ENCODE measurements at places on chromosomes 5 and 9.

DNA sequence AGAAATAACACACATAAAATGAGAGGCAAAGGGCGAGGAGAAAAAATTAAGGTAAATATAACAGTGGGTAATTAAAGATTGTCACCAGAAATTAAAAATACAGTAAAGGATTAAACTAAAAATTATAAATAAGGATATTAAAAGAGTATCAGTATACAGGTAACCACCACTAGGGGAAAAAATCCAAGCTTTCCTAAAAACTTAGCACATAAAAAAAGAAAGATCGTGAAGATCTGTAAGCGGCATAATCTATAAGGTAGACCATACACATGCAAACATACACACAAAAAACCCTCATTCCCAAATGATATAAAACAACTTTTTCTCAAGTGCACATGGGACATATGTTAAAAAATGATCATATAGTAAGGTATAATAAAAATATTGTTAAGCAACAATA, 577.3 kb upstream of the NUDT12 start:
- no peak for DNase-seq

GRCh38 chr9:14713187-14713767, 9.3 kb downstream of the CER1 start:
- DNase-seq, result no peak

- no peak for DNase-seq
These were observed 9.4 kb upstream of the C5orf58 start for GRCh38 chr5:170223360-170223759.

DNA sequence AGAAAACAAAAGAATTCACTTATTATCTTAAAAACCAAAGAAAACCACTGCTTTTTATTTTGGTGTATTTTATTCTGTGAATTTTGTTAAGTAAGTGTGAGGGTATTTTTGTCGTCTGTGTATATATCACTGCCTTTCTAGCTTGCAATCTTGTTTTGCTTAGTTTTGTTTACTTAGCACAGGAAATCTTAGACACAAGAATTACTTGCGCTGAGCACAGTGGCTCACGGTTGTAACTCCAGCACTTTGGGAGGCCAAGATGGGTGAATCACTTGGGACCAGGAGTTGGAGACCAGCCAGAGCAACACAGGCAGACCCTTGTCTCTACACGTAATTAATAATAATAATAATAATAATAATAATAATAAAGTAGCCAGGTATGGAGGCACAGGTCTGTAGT, 230.3 kb downstream of the PAPPA start:
- no peak for DNase-seq

DNA sequence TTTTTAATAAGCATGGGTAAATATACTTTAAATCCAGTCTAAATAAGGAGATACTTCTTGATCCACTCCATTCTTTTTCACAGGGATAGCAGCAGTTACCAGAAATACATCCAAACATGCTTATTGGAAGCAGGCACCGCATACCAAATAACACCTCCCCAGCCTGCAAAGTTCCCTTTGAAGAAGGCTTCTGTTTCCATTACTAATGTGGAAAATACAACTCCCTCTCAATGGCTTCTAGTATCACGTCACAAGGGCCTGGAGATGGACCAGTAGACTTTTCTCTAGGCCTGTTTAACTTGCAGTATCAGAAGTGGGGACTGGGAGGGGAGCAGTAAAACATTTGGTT, 20.8 kb downstream of the TMEM245 start:
- no peak for DNase-seq

DNA sequence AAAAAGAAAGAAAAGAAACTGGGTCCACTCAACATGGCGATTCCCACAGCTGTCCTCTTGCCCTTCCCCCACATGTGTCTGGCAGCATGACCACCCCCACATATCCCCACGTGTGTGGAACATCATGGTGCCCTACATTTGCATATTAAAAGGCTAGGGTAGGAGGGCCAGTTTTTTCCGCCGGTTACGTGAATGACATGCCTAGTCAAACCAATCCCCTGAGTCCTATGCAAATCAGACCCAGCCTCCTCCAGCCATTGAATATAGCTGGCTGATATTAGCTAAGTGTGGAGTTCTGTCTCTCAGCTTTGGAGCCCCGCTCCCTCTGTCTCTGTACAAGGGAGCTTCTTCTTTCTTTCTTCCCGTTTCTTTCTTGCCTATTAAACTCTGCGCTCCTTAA, 33.0 kb upstream of the CCDC112 start:
- DNase-seq, result no peak

- no peak for DNase-seq
These were observed 5.0 kb upstream of the COL23A1 start for GRCh38 chr5:178595150-178595549.

GRCh38 chr5:107196500-107197059, 474.2 kb downstream of the EFNA5 start:
- no peak for DNase-seq

DNA sequence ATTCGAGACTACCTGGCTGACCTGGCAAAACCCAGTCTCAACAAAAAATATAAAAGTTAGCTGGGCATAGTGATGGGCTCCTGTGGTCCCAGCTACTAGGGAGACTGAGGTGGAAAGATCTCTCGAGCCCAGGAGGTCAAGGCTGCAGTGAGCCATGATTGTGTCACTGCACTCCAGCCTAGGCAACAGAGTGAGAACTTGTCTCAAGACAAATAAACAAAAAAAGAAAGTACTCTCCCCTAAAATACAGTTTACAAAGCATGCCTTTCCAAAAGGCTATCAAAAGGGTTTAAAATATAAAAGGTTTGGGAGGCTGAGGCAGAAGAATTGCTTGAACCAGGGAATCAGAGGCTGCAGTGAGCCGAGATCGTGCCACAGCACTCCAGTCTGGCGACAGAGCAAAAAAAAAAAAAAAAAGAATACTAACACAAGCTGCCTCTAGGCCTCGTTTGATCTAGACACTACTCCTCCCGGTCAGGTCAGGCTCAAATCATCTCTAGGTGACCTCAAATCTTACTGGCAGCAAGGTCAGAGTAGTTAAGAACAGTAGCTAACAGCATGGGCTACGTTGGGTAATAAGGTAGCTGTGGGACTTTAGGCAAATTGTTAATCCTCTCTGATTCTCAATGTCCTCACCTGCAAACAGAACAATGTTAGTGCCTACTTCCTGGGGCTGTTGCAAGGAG, 9.3 kb downstream of the NAIF1 start:
- DNase-seq, result no peak

DNA sequence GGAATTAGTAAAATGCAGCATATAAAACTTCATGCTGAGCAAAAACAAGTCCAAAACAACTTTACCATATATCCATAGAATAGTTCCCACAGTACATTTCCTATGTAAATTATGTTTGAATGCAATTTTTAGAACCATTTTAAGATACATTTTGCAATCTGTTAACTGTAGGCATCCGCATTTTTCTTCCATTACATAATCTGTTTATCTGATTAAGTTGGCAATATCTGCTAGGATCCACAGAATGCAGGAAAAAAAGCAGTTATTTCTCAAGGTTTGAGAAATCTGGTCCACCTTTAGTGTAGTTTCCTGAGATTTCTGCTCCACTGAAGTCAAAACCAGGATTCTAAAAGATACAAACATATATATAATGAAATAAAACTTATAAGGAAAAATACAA, 6.2 kb downstream of the NUDCD2 start:
- DNase-seq, result no peak

DNA sequence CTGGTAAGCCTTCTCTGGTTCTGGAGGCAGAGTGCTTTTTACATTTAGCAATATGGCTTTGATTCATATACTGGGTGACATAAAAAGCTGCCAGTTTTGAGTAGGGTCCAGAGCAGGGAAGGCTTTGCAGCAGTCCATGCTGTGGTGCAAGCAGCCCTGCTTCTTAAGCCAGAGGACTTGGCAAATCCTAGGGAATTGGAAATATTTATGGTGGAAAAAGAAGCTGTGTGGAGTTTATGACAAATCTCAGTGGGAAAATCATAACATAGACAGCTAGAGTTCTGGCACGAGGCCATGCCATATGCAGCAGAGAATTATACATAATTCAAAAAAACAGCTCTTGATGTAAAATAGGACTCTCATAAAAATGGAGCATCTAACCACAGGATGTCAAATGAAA, 536.4 kb downstream of the RASEF start:
- no peak for DNase-seq

- no peak for DNase-seq
These were observed 285.3 kb downstream of the NR3C1 start for GRCh38 chr5:143118222-143118621.

DNA sequence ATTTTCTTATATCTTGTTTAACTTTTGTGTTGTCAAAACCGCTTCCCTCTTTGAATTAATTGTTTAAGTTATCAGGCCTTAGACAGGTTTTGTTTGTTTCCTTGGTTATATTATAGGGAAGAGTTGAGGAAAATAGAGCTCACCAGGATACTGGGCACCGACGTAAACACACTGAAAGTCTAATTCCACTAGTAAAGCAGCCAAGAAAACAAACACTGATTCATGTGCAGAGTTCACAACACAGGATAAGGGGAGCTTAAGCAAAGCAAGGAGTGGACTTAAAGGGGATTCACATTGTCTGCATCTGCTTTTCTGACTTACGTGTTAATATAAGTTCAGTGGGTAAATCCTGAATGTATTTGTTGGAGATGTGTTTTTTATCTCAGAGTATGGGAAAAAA, 139.0 kb upstream of the CDH6 start:
- DNase-seq, result no peak

DNA sequence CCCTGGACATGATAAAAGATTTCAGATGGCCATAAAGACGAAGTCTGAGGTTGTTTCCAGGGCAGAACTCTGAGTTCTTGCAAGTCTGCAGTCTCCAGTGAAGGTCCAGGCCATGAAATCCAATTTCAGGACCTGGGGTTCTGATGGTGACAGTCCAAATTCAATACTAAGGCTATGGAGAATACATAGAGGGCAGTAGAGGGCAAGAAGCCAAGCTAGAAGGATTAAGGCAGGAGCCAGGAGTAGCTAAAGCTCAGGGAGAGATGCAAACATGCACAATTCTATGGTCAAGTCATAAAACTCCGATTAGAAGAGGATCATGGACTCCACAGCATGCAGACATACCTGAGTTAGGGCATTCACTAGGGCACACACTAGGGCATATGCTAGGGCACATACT, 11.4 kb downstream of the SLIT3 start:
- no peak for DNase-seq

DNA sequence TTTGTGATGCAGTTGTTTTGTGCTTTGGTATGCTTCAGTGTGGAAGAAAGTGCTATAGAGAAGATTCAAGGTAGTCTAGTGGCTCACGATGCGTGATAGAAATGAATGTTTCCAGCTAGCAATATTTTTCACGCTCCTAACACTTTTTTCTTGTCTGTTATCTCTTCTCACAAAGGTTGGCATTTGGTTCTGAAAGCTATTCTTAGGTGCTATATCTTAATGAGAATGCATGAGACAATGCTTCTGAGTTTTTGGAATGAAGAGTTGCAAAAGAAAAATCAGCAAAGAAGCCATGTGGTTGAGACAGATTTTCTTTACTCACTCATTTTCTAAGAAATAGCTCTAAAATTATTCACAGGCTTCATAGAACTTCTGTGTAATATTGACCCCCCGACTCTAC, 122.6 kb downstream of the PDE8B start:
- no peak for DNase-seq

DNA sequence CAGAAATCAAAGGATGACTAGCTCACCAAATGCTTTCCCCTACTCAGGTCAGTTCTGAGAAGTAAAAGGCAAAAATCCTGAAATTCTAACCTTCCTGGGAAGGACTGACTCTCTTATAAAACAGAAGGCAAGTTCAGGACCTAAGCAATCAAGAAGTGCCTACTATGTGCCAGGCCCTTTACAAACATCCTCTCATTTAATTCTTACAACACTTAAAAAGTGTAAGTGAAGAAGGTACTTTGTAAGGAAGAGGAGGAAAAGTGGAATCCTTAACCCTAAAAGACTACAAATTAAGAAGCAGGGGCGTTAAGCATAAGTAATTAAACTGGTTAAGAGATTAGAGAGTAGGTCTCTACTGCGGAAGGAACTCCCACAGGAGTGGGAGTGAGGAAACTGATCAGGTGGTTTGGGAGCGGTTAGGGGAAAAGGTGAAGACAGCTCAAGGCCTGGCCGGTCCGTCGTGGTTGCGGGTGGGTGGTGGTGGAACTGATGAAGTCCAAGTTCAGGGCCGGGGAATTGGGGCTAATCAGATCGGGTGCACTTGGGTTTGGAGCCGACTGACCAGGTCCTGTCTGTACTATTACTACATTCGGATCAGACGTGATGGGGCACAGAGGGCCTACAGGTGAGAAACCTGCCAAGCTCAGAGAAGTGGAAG, 839 bp downstream of the MED27 start:
- no peak for DNase-seq

GRCh38 chr9:11702548-11702947, 990.6 kb upstream of the TYRP1 start:
- no peak for DNase-seq

- DNase-seq, result no peak
These were observed 6.8 kb upstream of the HSD17B4 start for GRCh38 chr5:119445544-119445943.

DNA sequence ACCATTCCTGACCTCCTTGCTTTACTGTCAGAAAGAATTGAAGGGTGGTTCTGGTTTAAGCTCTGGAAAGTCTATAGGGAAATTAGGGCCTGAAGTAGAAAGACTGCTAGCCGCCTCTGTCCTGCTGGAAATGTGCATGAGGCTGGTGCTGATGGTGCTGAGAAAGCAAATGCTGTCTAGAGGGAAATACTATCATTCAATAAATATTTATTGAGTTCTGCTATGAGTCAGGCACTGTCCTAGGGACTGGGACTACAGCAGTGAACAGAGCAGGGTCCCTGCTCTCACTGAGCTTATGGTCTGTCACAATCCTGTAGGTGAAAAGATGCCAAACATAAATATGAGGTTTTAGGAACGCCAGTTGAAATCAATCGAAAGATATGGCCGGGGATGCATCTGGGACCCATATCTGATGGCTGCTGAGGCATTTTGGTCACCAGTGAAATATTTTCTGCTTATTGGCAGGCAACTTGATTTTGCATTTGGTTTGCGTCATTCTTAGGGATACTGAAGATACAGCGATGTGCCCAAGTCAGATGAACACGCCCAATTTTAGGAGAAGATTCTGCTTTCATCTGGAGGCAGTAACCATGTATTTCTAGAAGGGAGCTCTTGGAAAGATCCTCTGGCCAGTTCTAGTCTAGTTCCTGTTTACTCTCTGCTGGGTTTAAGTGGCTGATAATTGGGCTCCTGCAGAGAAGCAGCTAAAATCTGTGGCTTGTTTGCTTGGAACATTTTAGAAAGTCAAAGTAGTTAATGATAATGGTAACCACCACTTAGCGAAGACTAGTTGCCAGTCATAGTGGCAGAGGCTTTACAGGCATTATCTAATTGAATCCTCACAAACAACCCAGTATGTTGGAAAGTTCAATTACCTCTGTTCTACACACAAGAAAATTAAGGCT, 73.3 kb downstream of the INSYN2B start:
- DNase-seq, result no peak

- no peak for DNase-seq
These were observed 397.1 kb downstream of the DMAC1 start for GRCh38 chr9:7402334-7403027.

GRCh38 chr5:96885518-96886338, 9.4 kb downstream of the ERAP2 start:
- no peak for DNase-seq

- no peak for DNase-seq
These were observed 15.0 kb downstream of the DOCK2 start for GRCh38 chr5:169652057-169652456.
